Stimulated activated CD8-positive, alpha-beta memory T cell treated with anti-CD3 and anti-CD28 coated beads, Interleukin-12 subunit alpha, Interleukin-12 subunit beta, amount 100 ng/mL, for 4 hours (primary cell): ENCODE measurements at places on chromosomes 2 and 18.

GRCh38 chr2:52356556-52356955, 1324.6 kb upstream of the NRXN1 start:
- DNase-seq = no peak

DNA sequence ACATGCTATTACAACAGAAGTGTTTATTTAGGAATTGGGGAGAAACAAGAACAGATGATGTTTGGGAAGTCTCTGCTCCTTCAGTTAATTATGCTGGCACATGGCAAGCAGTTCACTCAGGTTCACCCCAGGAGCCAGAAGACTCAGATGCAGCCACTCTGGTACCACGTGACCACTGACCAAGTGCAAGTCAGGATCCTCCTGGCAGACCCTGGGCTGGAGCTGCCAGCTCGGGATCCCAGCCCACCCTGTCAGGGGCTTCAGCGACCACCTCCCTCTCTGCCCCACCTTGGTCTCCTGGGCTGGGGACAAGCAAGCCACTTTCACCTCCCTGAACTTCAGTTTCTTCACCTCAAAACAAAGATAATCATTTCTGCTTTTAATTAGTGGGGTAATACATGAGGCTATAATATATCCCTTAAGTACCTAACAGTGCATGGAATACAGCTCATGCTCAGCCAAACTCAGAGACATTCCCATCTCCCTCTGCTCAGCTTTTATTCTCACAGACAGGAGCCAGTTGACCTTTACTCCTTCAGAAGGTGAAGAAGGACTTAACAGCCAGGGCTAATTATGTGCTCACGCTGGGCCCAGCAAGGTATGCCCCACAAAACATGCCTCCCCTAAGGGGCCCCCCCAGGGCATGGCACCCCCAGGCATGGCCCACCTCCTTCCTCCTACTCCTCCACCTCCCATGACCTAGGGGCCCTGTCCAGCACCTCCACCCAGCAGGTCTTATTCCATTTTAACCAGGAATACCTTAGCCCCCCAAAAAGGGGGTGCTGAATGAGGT, 11.8 kb downstream of the CRACDL start:
- no peak for DNase-seq

DNA sequence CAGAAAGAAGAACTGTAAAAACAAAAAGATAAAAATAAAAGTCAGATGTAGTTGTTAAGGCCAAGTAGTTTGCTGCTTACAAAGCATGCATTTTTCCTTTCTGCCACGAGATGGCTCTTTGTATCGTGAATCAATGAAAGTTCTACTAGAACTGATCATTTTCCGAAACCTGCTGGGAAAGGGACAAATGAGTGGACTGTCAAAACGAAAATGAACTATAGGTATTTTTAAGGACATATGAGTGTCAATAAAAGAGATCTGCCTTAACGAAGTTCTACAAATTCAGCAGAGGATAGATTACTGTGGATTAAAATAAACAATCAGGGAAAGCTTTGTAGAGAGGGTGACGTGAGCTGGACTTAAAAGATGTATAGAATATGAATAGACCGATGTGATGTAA, 15.0 kb upstream of the ELOA2 start:
- no peak for DNase-seq

DNA sequence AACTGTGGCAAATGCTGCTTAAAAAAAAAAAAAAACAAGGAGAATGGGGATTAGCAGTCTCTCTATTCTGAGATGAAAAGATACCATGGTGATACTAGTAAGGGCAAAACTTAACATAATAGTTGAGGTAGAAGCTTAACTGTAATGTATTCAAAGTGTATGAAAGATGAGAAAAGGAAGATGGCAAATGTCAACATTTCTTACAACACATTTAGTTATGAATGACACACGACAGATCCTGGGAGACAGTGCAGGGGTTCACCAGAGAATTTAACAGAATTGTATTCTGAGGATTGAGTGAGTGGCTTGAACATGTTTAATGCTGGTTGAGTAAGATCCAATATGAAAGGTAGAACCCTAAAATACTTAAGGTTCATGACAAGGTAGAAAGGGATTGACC, 52.7 kb downstream of the CUL3 start:
- DNase-seq = no peak

- no peak for DNase-seq
Measured at GRCh38 chr2:235690082-235690808, 196.4 kb downstream of the AGAP1 start.

DNA sequence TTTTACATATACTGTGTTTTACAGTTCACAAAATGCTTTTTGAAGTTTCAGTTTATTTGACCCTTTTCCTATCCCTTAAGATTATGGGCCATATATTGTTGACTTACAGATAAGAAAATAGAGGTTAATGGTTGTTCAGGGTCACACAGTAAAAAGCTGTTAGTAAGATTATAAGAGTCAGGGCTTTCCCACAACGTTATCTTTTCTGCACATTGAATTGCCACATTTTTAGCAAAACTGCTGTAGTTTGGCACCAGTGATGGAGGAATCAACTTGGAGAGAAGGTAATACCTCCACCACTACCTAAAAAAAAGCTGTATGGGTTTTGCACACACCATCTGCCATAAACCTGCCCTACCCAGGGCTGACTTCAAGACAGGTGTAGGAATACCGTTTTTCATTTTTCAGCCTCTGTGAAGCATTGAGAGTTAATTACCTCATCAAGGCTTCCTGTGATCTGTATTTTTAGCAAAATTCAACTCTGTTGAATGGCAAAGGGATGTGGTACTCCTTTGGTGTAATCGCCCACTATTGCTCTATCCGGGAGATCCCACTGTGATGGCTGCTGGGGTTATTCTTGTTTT, 5.0 kb downstream of the SOWAHC start:
- DNase-seq = no peak

DNA sequence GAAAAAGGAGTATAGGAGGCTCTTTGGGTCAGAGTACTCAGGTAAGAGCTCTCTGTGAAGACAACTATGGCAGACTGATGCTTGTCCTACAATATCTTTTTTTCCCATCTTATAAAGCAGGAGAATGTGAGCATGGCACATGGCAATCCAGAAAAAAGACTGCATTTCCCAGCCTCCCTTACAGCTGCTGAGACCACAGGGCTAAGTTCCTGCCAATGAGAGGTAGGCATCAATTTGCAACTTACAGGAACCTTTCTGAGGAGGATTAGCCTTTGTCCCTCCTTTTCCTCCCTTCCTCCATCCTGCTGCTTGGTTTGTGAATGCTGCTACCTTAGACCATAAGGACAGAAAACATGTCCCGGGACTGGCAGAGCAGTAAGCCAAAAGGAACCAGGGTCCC, 37.8 kb upstream of the ST8SIA5 start:
- DNase-seq = no peak

DNA sequence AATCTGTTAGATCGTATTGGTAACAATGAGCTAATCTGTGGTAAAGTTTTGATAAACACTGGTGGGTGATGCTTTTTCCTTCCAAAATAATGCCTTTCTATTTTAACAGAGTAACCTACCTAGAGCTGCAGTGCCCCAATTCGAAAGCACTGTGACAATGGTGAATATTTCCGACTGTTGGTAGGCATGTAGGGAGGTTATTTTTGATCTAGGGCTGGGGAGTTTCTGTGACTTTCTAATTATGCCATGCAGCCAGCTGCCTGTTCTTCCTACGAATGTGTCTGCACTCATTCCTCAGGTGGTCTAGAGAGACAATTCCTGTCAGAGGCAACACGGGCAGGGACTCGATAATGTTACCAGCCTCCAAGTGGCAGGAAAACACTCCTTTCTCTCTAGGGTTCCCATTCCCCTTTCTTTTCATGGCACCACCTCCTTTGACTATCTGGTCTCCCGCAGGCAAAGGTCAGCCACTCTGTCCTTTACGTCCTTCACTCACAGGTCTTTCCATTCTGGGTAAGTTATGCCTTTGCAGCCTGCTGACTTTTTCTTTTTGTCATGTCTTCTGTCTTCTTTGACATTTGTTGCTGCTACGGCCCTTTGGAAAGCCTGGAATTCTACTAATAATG, 167.2 kb upstream of the MGAT5 start:
- DNase-seq = no peak

DNA sequence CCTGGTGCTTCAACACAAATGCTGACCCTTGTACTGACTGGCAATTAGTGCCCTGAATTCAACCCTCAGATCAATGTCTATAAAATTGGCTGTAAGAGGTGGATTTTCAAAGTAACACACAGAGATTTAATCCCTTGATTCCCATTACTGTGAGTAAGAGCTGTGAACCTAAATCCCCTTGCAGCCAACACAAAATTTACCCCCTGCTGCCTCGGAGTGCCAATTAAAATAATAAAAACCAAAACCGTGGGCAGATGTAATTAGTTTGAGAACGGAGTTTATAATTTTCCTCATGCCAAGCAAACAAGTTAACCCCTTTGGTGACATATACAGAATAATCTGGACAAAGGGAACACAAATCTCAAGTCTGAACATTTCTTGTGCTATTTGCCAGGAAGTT, 55.8 kb upstream of the REV1 start:
- DNase-seq = no peak

GRCh38 chr18:70907673-70908072, 618.8 kb downstream of the SOCS6 start:
- no peak for DNase-seq

DNA sequence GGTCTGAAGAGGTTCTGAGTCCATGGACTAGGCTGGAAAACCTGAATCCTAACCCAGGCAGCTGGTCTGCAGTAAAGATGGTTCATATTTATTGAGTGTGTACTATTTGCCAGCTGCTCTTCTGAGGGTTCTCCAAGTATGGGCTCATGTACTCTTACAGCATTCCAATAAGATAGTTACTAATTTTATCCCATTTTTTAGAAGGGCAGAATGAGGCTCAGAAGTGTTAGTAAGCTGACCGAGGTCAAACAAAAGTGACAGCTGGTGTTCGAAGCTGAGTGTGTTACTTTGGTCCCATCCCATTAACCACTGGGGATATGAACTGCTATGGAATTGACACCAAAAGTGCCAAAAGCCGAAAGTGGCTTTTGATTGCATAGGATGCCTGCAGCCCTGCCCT, 76.9 kb downstream of the CABLES1 start:
- DNase-seq = no peak

DNA sequence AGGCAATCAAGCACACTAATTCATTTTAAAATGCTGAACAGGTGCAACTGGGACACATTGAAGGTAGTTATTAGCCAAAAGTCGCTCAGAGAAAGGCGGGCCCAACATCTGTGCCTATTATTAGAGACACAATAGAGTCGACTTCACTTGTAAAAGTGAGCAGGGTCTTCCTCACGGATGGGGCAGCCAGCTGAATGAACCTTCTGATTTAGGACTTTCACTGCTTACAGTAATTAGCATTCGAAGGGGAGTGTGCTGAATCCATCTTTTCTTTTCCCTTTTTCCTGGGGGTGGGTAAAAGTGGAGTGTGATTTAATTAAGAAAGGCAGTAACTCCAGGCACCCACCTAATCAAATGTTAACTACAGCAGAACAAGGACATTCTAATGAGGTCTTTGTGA, 677.7 kb downstream of the DCDC2C start:
- no peak for DNase-seq

DNA sequence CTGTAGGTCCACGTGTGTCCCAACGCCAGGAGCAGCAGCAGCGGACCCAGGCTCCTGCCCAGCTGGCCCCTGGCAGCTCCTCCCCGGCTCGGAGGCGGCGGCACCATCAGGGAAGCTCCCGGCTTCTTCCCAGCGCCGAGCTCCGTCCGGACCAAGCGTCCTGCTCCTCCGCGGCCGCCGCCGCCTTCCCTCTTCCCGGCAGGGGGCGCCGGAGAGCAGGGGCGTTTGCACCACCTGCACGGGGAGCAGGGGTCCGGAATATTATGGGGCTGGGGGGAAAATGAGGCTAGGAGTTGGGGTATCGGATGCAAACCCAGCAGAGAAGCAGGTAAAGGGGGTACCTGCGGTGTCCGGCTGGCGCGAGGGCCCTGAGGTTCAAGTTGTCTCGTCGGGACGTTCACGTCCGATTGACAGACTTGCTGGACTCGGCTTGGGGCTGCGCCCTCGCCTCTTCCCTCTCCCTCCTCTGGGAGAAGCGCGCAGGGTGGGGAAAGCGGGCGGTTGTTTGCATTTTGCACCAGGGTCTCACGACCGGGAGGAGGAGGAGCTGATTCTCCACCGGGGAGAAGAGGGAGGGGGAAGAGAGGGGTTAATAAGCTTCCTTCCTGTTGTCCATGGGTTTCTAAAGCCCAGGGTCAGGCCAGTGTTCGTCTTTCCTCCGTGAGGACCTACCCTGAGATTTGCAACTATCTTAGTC, at the start of gene CCBE1:
TSS of gene CCBE1 (minus strand) at position 188 of the 697 bp plus-strand sequence.
- DNase-seq = no peak

DNA sequence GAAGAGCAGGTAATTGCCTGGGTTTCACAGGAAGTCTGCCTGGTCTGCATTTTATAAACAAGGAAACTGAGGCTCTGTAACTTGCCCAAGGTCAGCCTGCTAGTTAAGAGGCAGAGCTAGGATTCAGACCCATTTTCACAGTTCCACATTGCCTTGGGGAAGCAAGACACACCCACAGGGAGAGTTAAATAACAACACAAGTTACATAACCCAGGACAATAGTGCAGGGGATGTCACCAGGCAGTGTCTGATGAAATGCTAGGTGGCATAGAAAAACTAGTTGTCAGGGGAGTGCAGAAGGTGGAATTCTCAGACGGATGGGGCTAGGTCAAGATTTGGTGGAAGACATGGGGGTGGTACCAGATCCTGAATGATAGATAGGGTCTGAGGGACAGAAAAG, 69.7 kb downstream of the PRKCE start:
- DNase-seq = no peak
